ENCODE measurements at places on chromosomes 2 and 18. TPM values are rescaled to one million over a fixed set of nuclear protein-coding genes. Genes with fewer than 3 reads are reported as not detected.

The BCL11A gene
- total RNA-seq = 0.20 TPM

The CYP26B1 gene
- 1.1 TPM for total RNA-seq

The ANKRD29 gene
- total RNA-seq = 2.0 TPM

The ELOA2 gene
- not detected for total RNA-seq

The CPO gene
- total RNA-seq = not detected

The ACMSD gene
- not detected for total RNA-seq

The LRP2 gene
- not detected for total RNA-seq

The PKDCC gene
- total RNA-seq = 86.0 TPM

The UGT1A5 gene
- total RNA-seq = not detected

The CYTIP gene
- 5.5 TPM for total RNA-seq

The CHRND gene
- not detected for total RNA-seq

The ERMN gene
- 1.1 TPM for total RNA-seq

The LOXHD1 gene
- total RNA-seq = not detected

The IFIH1 gene
- total RNA-seq = 7.3 TPM

The POMC gene
- total RNA-seq = 1.2 TPM

Measured in smooth muscle cell of the pulmonary artery (primary cell).